ENCODE measurements at places on chromosomes 3 and 15. TPM values are rescaled to one million over a fixed set of nuclear protein-coding genes. Genes with fewer than 3 reads are reported as not detected.

EFCC1 gene
- total RNA-seq = not detected

GOLGA8K gene
- total RNA-seq = 0.96 TPM

TRH gene
- not detected for total RNA-seq

ZXDC gene
- total RNA-seq = 66.3 TPM

ROBO2 gene
- total RNA-seq = not detected

TMEM212 gene
- not detected for total RNA-seq

- DNase-seq = no peak
- H3K27me3 ChIP-seq = no peaks in the 10 kb centered on the region
- no peak overlapping the region for H3K4me3 ChIP-seq
- H3K4me1 ChIP-seq = no peaks in the 10 kb centered on the region
- no peak overlapping the region for H3K27ac ChIP-seq
- no peaks in the 10 kb centered on the region for H3K36me3 ChIP-seq
Observed at GRCh38 chr15:47908950-47909670, 191.8 kb downstream of the SEMA6D start.

- H3K4me1 ChIP-seq = no peaks in the 10 kb centered on the region
- no peak overlapping the region for H3K4me3 ChIP-seq
- H3K27me3 ChIP-seq = no peaks in the 10 kb centered on the region
- no peaks in the 10 kb centered on the region for H3K36me3 ChIP-seq
- H3K27ac ChIP-seq = no peak overlapping the region
Observed at GRCh38 chr3:155646669-155647068, 98.2 kb downstream of the PLCH1 start.

DNA sequence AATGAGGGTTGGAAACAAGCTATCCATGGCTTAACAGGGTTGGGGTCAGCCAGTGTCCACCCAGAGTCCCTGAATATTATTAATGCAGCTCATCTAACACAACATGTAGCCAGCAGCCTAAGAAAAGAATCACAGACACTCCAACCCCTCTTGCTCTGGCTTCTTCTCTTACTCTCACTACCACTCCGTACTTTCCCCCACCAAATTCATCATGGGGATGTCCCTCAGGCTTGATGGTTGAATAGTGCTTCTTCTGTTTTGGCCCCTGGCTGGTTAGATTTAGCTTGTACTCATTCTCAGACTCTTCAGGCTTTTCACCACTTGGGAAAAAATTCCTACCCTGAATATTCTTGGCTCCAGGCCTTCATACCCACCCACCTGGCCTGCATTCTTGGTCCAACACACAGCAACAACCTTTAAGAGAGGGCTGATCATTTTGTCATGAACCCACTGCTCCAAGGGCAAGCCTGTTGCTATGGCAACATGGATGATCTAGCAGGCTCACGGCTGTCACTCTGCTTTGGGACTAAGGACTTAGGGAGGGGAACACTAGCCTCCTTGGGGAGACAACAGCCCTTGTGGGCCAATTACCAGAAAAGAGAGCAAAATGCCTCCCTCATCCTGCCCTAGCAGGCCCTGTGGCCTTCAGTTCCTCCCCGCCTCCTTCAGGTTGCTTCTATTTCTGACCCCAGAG is 9.4 kb upstream of the MED12L start:
- no peak overlapping the region for H3K4me3 ChIP-seq
- H3K4me1 ChIP-seq = no peaks in the 10 kb centered on the region
- H3K27me3 ChIP-seq = no peaks in the 10 kb centered on the region

DNA sequence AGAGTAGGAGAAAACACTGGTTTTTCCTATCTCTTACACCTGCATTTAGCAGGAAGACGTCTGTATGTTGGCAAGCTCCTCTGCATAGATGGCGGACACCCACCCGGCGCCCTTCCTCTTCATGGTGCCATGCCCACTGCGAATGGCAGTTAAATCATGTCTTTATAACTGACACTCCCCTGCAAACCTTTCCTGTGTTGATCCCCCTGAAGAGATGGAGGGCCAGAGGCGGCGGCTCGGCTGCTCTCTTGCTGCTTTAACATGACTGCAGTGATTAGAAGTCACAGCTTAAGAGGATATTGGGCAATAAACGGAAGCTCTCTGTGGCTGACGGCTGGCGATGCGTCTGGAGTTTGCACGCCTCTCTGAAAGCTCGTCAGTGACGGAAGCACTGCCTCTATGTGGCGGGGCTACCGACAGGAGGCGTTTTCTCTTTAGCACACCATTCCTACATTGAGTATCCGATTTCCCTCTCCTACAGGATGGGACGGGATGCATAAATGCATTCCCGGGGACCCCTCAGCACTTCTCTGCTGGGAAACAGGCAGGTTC is 25.5 kb upstream of the SNRPA1 start:
- DNase-seq = peak; percentile 51
- H3K27ac ChIP-seq = no peak overlapping the region
- peak overlapping the region; percentile 34 for H3K4me3 ChIP-seq
- peaks cover 11% of the 10 kb centered on the region for H3K4me1 ChIP-seq

DNA sequence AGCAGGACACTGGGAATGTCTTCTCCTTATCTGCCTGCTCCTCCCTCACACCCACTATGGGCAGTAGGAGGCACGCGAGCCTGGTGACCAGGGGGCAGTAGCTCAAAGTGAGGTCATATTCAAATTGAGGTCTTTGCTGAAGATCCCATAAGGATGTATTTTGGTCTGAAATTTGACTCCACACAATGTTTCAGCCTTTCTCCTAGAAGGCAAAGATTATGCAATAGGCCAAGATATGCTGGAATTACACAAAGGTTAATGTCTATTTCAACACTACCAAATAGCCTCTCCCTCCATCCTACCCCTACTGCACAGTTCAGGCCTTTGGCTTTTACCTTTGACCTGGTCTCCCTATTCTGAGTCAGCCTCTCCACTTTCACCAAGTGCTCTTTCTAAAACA is 203.0 kb downstream of the TIGIT start:
- H3K4me1 ChIP-seq = peaks cover 22% of the 10 kb centered on the region
- H3K27ac ChIP-seq = no peak overlapping the region
- H3K36me3 ChIP-seq = no peaks in the 10 kb centered on the region
- H3K4me3 ChIP-seq = no peak overlapping the region
- no peaks in the 10 kb centered on the region for H3K27me3 ChIP-seq

GRCh38 chr3:13093687-13094086 is 20.5 kb upstream of the IQSEC1 start:
- H3K4me1 ChIP-seq = peaks cover 6% of the 10 kb centered on the region
- H3K4me3 ChIP-seq = no peak overlapping the region
- DNase-seq = no peak

- no peaks in the 10 kb centered on the region for H3K4me1 ChIP-seq
- no peak overlapping the region for H3K27ac ChIP-seq
- H3K36me3 ChIP-seq = no peaks in the 10 kb centered on the region
- DNase-seq = no peak
- no peaks in the 10 kb centered on the region for H3K27me3 ChIP-seq
Observed at GRCh38 chr15:87986776-87987175, 269.8 kb downstream of the NTRK3 start.

GRCh38 chr3:66299891-66300290 is 79.1 kb downstream of the SLC25A26 start:
- H3K27ac ChIP-seq = no peak overlapping the region
- no peak overlapping the region for H3K4me3 ChIP-seq
- H3K36me3 ChIP-seq = no peaks in the 10 kb centered on the region
- no peak for DNase-seq

DNA sequence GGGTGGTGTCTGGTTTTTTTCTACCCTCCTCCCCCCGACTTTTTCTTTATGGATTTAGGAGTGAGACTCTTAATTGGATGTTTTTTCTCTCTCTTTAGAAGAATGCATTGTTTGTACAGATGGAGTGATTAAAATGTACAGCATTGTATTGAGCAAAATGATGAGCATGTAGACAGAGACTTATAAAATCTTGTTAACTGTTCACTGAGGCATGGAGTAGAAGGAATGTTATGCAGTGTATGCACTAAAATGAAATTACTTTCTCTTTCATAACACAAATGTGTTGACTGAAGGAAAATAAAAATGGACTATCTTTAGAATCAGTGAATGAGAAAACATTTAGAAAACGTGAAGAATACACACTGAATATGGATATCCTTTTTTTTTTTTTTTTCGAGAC is 39.8 kb downstream of the ZFAND6 start:
- H3K4me3 ChIP-seq = no peak overlapping the region
- no peaks in the 10 kb centered on the region for H3K27me3 ChIP-seq
- DNase-seq = no peak
- no peaks in the 10 kb centered on the region for H3K4me1 ChIP-seq
- H3K36me3 ChIP-seq = no peaks in the 10 kb centered on the region

DNA sequence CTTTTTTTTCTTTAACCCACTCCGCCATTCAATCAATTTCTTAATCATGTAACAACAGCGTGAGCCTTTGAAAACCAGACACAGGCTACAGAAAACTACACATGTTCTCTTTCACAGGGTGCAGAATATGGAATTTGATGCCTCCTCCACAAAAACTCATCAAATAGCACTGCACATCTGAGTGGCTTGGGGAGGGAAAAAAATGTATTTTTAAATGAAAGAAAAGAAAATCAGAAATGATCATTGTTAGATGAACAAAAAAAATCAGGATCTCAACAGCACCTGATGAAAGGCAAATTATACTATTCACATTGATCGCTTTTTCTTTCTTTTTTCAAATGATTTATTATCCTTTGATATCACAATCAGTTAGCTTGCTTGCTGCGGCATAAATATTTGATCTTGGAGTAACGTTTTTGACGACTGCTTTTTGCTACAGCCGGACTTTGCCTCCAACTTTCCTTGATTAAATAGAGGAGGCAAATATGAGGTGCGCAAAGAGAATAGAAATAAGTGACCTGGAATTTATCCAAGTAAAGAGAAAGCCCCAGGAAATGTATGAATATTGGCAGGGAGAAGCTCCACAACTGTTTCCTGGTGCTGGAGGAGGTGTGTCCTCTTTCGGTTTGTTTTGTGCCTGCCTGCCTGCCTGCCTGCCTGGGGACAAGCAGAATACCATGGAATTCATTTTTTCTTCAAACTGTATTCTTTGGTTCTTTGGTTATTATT is 63.1 kb downstream of the EDEM1 start:
- no peak overlapping the region for H3K4me3 ChIP-seq
- no peaks in the 10 kb centered on the region for H3K27me3 ChIP-seq
- H3K27ac ChIP-seq = no peak overlapping the region
- H3K36me3 ChIP-seq = no peaks in the 10 kb centered on the region
- DNase-seq = no peak

DNA sequence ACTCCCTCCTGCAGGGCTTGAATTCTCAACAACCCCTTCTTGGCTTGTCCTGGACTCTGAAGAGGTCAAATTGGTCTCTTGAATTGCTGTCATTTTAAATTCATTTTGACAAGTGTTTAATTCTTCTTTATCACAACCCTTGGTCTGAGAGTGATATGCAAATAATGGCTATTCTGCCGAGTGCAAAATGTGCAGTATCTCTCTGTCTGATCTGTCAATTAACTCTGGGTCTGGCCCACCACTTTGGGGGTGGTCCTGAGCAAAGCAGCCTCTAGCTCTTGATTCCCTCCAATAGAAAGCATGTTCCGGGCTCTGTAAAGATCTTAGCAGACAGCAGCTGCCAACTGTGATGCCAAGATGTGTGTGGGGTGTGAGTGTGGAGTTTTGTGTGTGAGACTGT is 2.2 kb upstream of the IGDCC3 start:
- H3K4me3 ChIP-seq = no peak overlapping the region
- peaks cover 12% of the 10 kb centered on the region for H3K4me1 ChIP-seq
- no peak for DNase-seq
- no peak overlapping the region for H3K27ac ChIP-seq
- peaks cover 28% of the 10 kb centered on the region for H3K27me3 ChIP-seq

GRCh38 chr3:141648055-141648910 is 89.8 kb upstream of the RNF7 start:
- H3K4me1 ChIP-seq = no peaks in the 10 kb centered on the region
- H3K4me3 ChIP-seq = no peak overlapping the region
- H3K27ac ChIP-seq = no peak overlapping the region
- no peak for DNase-seq

- no peak for DNase-seq
- no peaks in the 10 kb centered on the region for H3K27me3 ChIP-seq
- H3K4me1 ChIP-seq = no peaks in the 10 kb centered on the region
- no peak overlapping the region for H3K4me3 ChIP-seq
- H3K36me3 ChIP-seq = no peaks in the 10 kb centered on the region
Observed at GRCh38 chr3:178826435-178827123, 245.0 kb downstream of the ZMAT3 start.

- no peaks in the 10 kb centered on the region for H3K36me3 ChIP-seq
- H3K27me3 ChIP-seq = no peaks in the 10 kb centered on the region
- H3K4me3 ChIP-seq = no peak overlapping the region
Observed at GRCh38 chr15:55823699-55824340, 80.9 kb upstream of the PRTG start.

DNA sequence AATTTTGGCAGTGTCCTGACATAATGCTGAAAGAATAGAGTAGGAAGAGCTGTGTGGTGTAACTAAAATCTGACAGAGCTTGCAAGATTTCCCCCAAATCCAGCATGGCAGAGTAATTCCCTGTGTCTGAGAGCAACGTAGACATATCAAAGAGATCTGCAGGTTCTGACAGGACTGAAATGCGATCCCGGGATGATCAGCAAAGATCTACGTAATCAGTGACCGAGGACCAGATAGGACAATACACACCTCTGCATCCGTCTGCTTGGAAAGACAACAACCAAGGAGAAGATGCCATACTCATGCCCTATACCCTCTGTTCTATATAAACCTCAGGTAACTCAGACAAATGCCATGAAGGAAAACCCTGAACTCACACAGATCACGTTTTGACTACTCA is 26.6 kb upstream of the SYNPR start:
- H3K4me1 ChIP-seq = no peaks in the 10 kb centered on the region
- H3K4me3 ChIP-seq = no peak overlapping the region
- H3K27ac ChIP-seq = no peak overlapping the region
- no peak for DNase-seq
- no peaks in the 10 kb centered on the region for H3K27me3 ChIP-seq

GRCh38 chr3:18527691-18528090 is 102.6 kb upstream of the SATB1 start:
- no peaks in the 10 kb centered on the region for H3K4me1 ChIP-seq
- no peak for DNase-seq
- no peak overlapping the region for H3K4me3 ChIP-seq
- no peaks in the 10 kb centered on the region for H3K27me3 ChIP-seq

- no peaks in the 10 kb centered on the region for H3K36me3 ChIP-seq
- no peak overlapping the region for H3K4me3 ChIP-seq
- H3K27me3 ChIP-seq = no peaks in the 10 kb centered on the region
- no peaks in the 10 kb centered on the region for H3K4me1 ChIP-seq
- no peak for DNase-seq
- no peak overlapping the region for H3K27ac ChIP-seq
Observed at GRCh38 chr15:71662306-71662705, 148.0 kb upstream of the NR2E3 start.
